ENCODE measurements at places on chromosomes 11 and 22.

DNA sequence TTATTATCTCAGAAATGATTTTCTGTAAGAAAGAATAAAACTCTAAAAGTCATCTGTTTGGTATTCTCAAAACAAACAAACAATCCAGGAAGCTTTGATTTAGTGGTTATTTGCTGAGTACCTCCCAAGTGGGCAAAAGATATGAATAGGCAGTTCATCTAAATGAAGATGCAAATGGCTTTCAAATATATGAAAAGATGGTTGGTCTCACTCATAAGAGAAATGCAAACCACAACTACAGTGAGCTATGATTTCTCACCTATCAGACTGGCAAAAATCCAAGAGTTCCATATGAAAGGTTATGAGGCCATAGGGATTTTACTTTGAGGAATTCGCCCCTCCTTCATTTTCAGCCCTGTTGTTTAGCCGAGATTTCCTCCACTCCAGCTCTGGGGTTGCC lies 11.3 kb upstream of the P2RY2 start:
- no peak overlapping the region for H3K27ac ChIP-seq
- H3K4me3 ChIP-seq, result no peak overlapping the region
- no peak for DNase-seq
- no peaks in the 10 kb centered on the region for H3K36me3 ChIP-seq
- H3K4me1 ChIP-seq, result no peaks in the 10 kb centered on the region
- no peaks in the 10 kb centered on the region for H3K27me3 ChIP-seq

DNA sequence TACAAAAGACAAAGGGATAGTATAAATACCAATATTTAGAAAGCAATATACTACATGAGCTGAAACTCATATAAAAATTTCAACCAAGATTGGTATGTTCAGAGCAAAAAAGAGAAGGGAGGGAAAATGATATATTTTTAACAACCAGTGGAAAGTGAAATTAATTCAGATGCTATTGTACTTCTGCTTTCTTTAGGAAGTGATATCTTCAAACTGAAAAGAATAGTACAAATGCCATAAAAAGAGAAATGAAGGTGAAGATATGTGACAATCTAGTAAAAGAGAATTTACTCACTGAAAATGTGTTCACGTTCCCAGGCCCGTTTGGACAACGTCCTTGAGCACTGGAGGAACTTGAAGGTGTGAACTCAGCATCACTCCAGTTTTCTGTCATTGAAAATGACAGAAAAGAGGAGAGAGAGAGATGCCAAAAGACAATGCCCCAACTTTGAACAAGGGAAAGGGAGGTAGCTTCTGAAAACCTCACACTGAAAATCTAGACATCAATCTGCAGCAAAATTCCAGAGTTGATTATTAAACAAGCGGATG lies 47.5 kb downstream of the SC5D start:
- no peak overlapping the region for H3K4me3 ChIP-seq
- no peaks in the 10 kb centered on the region for H3K36me3 ChIP-seq
- no peaks in the 10 kb centered on the region for H3K4me1 ChIP-seq

- H3K36me3 ChIP-seq, result no peaks in the 10 kb centered on the region
- DNase-seq, result no peak
- H3K27ac ChIP-seq, result no peak overlapping the region
- H3K4me1 ChIP-seq, result peaks cover 28% of the 10 kb centered on the region
- H3K27me3 ChIP-seq, result no peaks in the 10 kb centered on the region
Measured at GRCh38 chr11:114478001-114478410, 38.7 kb downstream of the REXO2 start.

GRCh38 chr22:24087071-24087795 lies 76.1 kb downstream of the CABIN1 start:
- DNase-seq, result no peak
- peaks cover 51% of the 10 kb centered on the region for H3K36me3 ChIP-seq
- no peak overlapping the region for H3K27ac ChIP-seq
- H3K4me3 ChIP-seq, result no peak overlapping the region
- no peaks in the 10 kb centered on the region for H3K27me3 ChIP-seq
- no peaks in the 10 kb centered on the region for H3K4me1 ChIP-seq

DNA sequence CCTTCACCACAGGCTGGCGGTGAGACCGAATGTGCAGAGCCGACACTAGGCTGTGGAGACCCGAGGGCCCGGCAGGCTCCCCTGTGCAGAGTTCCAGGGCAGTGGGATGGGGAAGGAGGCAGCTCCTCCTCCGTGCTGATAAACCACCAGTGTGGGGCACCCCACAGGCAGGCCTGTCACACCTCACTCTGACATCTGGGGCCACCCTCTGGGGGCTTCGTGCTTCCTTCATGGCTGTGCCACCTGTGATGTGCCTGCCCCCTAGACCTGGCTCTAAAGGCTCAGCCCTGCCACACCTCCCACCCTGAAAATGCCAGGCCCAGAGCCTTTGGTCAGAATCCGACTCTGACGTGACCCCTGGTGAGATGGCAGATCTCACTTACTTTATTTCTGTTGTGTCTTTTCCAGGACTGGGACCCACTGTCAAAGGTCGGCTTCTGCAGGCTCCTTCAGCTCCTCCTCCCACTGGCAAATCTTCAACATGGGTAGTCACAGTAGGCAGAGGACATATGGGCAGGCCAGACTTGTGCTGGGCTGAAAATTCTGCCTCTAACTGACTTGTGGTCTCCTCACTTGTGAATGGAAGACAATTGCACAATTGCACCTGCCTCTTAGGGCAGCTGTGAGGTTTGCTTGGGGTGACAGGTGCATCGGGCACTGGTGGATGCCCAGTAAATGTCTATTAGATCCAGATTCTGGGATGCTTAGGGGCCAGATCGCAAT lies 46.2 kb upstream of the TSKU start:
- no peaks in the 10 kb centered on the region for H3K36me3 ChIP-seq
- peaks cover 15% of the 10 kb centered on the region for H3K4me1 ChIP-seq
- no peaks in the 10 kb centered on the region for H3K27me3 ChIP-seq
- H3K4me3 ChIP-seq, result no peak overlapping the region

DNA sequence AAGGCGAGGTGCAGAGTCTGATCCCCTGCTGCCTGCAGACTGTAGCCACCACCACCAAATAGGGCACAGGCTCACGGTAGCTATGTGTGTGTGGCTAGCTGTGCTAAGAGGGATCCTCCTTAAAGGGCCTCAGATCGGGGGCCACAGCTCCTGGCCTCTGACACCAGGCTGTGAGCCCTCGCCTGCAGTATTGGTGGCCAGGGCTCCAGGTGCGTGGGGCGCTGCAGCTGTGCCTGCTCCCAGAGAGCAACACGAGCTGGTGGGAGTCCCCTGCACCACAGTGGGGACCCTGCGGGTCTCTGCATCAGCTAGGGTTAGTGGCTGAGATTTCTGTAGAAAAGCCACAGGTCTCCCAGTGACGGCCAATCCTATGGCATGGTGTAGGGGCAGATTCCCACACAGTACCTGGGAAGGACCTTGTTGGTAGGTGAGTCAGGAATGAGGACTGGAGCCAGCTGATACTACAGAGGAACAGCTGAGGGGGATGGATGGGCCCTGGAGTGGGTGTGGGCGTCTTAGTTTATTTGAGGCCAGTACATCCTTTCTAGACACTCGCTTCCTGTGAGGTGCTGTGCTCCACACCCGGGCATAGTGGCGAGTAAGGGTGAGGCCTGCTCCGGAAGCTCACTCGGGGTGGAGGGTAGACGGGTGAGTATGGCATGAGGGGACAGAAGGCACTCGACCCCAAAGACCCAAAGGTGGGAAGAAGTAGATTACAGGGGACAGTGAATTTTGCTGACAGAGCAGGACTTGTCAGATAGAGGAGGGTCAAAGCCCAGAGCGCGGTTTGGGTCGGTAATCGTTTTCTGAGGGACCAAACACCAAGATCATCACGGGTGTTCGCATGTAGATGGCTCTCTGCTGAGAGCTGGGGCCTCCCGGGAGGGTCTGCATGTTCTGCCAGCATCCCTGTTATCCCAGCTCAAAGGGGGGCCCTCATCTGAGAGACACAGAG lies 212.5 kb downstream of the TBC1D22A start:
- H3K27me3 ChIP-seq, result no peaks in the 10 kb centered on the region
- no peak overlapping the region for H3K27ac ChIP-seq
- H3K36me3 ChIP-seq, result no peaks in the 10 kb centered on the region
- no peak overlapping the region for H3K4me3 ChIP-seq

GRCh38 chr22:44001521-44001920 lies 22.6 kb upstream of the PARVB start:
- H3K4me1 ChIP-seq, result no peaks in the 10 kb centered on the region
- no peaks in the 10 kb centered on the region for H3K36me3 ChIP-seq
- no peak for DNase-seq
- H3K27me3 ChIP-seq, result no peaks in the 10 kb centered on the region

- H3K36me3 ChIP-seq, result peaks cover 9% of the 10 kb centered on the region
- H3K4me1 ChIP-seq, result no peaks in the 10 kb centered on the region
- H3K27me3 ChIP-seq, result no peaks in the 10 kb centered on the region
Measured at GRCh38 chr22:21780259-21780658, 44.7 kb upstream of the YPEL1 start.

DNA sequence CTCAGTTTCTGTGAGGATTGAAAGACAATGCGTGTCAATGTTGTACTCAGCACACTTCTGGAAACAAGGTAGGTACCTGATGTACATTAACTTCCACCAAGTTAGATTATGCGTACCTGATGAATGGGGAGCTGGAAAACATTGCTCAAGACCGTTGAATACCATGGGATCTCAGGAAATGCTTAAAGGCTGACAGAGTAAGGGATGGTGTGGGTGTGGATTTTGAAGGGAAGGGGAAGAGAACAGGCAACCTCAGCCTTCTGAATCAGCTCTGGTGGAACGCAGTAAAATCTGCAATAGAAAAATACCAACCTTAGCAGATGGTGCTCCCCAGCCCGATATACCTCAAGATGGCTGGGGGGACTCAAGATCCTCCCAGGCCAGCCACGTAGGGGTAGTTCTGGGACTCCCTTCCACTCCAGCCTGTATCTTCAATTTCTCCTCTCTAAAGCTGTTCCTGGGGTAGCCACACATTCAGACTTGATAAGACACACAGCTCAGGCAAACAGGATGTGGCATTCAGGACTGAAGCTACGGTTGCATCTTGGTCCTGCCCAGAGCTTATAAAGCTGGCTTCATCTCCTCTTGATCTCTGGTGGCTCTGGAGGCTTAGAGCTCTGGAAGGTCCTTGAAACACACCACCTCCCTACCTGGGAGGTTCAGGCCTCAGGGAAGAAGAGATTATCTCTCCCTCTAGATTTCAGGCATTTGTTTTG lies 111.8 kb downstream of the CTNND1 start:
- DNase-seq, result no peak
- H3K27me3 ChIP-seq, result no peaks in the 10 kb centered on the region
- H3K4me1 ChIP-seq, result peaks cover 4% of the 10 kb centered on the region
- H3K36me3 ChIP-seq, result no peaks in the 10 kb centered on the region
- no peak overlapping the region for H3K27ac ChIP-seq

DNA sequence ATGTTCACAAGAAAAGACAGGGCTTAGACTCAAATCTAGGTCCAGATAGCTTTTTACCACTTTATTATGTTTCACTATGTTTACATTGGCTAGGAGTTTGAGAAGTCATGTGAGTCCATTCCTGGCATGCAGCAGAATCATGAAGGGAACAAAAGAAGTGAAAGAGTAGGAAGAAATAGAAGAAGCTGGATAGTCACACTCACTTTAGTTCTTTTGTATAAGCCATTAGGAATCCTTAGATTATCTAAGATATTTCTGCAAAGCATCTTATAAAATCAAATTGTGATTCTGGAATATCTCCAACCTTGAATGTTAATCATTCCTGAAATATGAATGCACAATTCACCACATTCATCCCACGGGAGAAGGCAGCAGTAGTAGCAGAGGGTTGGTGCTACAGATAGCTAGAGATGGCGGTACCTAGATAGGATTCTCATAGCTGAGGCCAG lies 31.9 kb downstream of the MAML2 start:
- no peak overlapping the region for H3K4me3 ChIP-seq
- no peaks in the 10 kb centered on the region for H3K27me3 ChIP-seq
- DNase-seq, result no peak
- H3K27ac ChIP-seq, result no peak overlapping the region
- no peaks in the 10 kb centered on the region for H3K36me3 ChIP-seq
- peaks cover 10% of the 10 kb centered on the region for H3K4me1 ChIP-seq

GRCh38 chr22:36144886-36145541 lies 15.5 kb downstream of the APOL3 start:
- no peaks in the 10 kb centered on the region for H3K27me3 ChIP-seq
- H3K4me1 ChIP-seq, result peaks cover 11% of the 10 kb centered on the region
- no peak overlapping the region for H3K27ac ChIP-seq
- no peaks in the 10 kb centered on the region for H3K36me3 ChIP-seq

DNA sequence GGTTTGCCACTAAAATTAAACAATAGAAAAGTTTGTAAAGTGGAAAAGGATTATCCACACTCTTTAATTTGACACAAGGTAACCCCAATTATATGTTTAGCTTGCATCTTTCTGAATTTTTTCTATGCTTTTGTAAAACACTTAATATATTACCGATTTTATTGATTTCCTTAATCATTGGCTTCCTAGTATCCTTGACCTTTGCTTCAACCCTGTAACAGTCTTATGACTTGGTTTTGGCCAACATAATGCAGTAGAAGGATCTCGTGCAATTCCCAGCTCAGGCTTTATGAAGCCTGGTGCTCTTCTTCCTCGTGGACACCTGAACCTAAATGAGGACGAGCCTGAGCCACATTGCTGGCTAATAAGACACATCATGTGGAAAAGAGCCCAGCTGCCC lies 23.6 kb upstream of the CASP4 start:
- H3K36me3 ChIP-seq, result no peaks in the 10 kb centered on the region
- no peak overlapping the region for H3K27ac ChIP-seq

DNA sequence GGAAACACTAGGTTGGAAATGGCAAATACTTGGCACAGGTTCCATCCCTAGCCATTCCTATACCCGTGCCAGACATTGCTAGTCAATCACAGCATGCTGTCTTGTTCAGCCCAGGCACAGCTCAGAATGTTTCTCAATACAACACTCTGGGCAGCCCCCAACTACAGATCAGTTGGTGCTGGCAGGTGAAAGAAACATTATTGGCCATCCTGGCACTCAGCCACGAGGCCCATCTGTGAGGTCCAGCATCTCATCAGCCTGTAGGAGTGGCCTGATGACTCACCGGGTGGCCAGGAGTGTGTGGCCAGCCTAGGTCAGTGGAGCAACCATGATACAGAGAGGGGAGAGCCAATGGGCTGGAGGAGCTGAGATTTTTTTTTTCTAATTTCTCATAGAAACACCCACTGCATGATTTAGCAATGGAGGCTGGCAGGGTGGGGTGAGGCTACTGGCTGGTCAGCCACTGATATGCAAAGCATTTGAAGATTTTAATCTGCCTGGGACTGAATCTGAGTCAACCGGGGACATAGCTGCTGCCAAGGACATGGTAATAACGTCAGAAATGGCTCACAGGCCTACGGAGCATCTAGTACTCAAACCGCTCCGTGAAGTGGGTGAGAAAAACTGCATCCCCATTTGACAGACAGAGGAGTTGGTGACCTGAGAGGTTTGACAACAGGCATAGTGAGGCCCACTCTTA lies 5.4 kb downstream of the MYO18B start:
- H3K4me3 ChIP-seq, result no peak overlapping the region
- no peaks in the 10 kb centered on the region for H3K27me3 ChIP-seq
- H3K27ac ChIP-seq, result no peak overlapping the region

DNA sequence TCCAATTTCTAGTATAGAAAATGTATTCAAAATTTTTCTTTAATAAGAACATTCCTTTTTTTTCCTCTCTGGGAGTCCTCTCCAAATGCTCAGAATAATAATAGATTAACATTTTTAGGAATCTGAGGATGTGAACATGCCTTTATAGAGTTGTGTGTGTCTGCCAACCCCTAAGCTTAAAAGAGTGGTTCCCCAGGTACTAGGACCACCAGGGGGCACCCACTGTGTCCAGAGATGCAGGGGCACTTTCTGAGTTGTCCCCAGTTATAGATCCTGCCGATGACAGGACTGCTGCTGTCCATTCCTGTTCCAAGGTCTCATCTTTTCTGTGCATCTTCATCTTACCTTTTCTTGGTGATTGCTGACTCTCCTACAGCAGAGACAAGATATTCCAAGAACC lies 27.0 kb upstream of the MICAL2 start:
- H3K36me3 ChIP-seq, result no peaks in the 10 kb centered on the region
- no peaks in the 10 kb centered on the region for H3K27me3 ChIP-seq
- H3K27ac ChIP-seq, result no peak overlapping the region
- H3K4me3 ChIP-seq, result no peak overlapping the region
- no peak for DNase-seq

Data from H1 (cell line).